Kidney (tissue), 22 donors: ENCODE measurements at places on chromosomes 16 and 17.

- DNase-seq, result no peak
Measured at GRCh38 chr16:84845496-84846002, 25.8 kb downstream of the CRISPLD2 start.

DNA sequence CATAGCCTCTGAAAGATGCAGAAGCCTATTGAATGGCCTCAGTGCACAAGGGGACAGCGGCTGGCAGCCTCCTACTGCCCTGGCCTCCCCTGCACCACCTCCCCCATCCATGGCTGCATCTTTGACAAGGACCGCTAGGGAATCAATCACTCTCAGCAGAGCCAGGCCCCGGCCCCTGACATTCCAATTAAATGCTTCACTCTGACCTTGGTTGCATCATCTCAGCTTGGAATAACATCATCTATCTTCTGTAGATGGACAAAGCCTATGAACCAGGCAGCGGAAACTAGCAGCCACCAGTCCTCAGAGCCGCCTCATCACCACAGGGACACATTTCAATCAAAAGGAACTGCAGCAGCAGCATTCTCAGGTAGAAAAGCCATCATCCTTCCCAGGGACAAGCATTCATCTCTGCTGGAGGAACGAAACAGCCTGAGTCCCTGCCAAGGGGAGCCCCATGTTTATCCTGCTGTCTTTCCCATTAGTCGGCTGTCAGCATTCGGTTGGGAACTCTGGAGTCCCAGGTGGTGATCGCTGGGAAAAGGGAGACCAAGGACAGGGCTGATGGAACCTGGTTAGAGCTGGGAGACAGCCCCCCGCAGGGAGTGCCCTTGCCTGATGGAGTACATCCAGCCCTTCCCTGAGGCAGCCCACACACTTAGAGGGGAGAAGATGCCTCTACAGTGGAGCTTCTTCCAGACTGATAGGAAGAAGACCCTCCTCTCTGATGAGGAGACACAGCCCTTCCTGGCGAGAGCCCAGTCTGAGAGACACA is 11.5 kb upstream of the TMEM132E start:
- DNase-seq, result peak; percentile 10

DNA sequence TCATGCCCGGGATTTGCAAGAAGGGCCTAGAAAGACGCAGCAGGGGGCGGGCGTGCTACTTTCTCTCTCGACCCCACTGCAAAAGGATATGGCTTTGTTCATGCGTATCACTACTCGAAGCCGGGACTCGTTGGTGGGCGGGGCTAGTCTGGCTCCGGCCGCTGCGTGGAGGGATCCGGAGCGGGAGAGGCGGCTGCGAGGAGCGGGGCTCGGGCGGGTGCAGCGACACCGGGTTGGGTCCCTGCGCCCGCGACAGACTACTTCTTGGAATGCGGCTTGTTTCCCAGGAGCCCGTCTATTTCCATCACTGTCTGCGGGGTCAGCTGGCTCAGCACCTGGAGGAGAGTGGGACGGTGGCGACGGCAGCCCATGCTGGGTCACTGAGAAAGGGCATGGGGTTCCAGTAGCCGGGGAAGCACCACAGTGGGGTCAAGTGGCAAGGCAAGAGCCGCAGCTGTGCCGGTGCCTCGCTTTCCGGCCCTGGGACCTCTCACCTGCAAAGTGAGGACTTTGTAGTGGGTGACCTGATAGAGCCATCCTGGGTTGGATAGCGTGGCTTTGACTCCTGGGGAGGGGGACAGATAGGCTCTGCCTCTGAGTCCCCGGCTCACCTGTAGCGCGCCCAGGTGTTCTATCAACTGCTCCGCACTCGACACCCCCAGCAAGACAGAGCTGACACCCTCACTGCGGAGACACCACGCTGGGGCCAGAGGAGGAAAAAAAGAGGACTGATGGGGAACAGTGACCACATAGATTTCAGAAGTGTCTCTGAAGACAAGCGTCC is 6.6 kb downstream of the KCNAB3 start:
- peak; percentile 95 for DNase-seq

- no peak for DNase-seq
Measured at GRCh38 chr17:61904094-61904710, 23.6 kb downstream of the INTS2 start.

GRCh38 chr17:75980188-75981018 is 1.4 kb downstream of the TEN1 start:
- no peak for DNase-seq

DNA sequence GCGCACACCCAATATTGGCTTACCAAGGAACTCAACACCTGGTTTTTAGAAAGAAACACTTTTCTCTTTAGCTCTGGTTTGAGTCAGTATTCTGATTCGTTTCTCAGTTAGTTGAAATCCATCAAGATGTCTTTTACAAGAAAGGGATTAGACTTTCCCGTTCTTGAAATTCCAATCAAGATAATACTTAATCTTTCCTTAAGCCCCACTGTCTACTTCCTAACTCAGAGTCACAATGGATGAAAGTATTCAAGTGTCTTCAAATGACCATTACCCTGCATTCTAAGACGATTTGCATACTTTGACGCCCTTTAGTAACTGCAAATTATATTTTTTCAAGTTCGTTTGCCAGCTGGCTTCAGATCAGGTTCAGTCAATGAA is 189.8 kb downstream of the USP22 start:
- no peak for DNase-seq

GRCh38 chr17:18247613-18248001 is 10.9 kb downstream of the FLII start:
- peak; percentile 78 for DNase-seq

DNA sequence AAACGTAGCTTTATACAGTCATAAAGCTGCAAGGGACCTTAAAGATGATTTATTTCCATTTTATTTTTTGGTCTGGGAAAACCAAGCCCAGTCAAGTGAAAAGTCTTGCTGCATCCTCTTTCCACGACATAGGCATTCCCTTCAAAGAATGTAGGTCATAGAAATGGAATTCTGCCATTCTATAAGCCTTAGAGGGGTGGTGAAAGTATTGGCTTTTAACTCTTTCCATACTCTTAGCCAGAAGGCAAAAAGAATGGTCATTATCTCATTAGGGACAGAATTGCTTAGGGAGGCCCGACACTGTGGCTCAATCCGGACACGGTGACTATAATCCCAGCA is 7.9 kb upstream of the MSL1 start:
- no peak for DNase-seq
